Psoas muscle (tissue), 8 donors: ENCODE measurements at places on chromosomes 1 and 21.

GRCh38 chr1:199646761-199647160, 380.7 kb upstream of the NR5A2 start:
- DNase-seq: no peak

DNA sequence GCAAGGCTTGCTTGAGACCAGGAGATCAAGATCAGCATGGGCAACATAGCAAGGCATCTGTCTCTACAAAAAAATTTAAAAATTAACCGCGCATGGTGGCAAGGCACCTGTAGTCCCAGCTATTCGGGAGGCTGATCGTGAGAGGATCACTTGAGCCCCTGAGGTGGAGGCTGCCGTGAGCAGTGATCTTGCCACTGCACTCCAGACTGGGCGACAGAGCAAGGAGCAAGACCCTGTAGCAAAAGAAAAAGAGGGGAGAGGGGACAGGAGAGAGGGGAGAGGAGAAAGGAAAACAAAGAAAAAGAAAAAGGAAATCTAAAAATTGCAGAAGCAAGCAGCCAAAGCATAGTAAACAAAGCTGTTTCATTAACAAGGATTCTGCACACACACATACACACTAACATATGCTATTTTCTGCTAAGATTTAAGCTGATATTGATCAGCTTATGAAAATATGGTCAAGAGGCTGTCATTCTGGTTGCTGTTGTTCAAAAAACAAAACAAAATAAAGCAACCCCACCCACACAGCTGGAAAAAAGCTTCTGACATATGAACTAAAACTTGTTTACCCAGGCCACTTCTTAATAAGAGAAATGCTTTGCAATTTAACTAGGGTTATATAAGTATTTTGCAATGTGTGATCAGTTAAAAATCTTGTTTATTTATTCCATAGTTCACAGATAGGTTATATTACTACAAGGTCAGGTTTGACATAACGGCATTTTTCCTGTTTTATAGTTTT, 1.8 kb downstream of the ARNT start:
- no peak for DNase-seq

- DNase-seq: peak; percentile 58
Measured at GRCh38 chr1:65148548-65149350, 746 bp downstream of the AK4 start.

DNA sequence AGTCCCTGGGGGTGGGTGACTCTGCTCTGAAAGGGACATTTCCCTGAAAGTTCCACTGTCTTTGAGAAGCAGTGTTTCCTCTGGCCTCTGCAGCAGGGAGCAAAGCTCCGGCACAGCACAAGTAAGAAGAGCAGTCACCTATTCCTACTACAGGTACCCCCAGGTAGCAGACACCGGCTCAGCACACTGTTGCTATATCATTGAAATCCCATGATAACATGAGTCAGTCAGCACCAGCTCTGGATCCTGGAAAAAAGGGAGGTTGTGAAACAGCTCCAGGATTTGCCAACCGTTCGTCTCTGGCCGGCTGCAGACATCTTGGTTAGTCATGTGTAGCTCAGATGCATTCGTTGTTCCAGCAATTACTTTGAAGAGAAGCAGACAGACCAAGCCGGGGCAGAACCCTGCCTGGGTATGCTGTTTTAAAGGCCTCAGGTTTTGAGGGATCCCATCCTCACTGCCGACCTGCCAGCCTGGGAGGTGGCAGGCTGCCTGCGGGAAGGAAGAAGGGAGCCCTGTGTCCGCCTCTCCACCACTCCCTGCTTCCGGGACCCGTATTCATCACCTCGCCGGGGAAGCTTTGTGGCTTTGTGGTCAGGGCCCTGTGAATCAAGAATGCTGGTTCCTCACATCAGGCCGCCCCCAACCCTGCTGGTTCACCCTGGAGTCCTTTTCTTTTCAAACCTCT, 139.2 kb downstream of the CLIC6 start:
- DNase-seq: no peak

DNA sequence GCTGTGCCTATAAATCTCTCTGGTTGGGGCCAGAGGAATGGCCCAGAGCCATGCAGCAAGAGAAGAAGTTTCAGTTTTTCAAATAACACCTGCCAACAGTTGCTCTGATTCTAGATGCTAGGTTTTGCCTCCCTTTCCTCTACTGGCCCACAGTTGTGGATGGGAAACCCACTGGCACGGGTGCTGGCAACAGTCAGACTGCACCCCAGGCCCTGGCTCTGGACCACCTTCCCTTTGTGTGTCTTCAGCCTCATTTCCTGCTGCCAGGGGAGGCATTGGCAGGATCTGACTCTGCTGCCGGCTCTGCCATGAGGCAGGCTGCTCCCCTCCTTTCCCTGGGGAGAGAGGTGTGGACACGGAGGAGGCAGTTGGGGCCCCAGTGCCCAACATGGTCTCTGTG, 142.0 kb downstream of the IGSF21 start:
- DNase-seq: no peak

DNA sequence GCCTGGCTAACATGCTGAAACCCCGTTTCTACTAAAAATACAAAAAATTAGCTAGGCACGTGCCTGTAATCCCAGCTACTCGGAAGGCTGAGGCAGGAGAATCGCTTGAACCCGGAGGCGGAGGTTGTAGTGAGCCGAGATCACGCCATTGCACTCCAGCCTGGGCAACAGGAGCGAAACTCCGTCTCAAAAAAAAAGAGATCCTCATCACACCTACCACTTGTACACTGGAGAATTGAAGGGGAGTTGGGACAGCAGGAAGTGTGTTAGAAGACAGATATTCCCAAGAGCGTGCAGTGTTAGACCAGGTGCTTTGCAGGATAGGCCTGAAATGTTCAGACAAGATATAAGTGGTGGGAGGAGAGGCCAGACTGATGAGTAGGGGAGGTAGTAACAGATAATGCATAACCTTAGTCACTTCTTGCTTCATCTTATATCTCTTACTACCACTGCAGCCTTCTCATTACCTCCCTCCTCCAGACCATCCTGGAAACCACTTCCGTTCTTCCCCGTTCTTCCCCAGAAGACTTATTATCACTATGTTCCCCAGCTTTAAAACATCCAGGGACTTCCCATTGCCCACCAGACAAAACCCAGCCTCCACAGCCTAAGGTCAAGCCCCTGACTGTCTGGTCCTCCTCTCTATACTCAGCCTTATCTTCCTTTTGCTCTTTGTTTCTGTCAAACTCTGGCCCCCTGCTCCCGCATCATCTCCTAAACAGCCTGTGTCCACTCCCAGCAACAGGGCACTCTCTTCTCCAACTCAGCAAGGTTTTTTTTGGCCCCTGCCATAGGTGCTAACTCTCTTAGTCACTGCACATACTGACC, 21.3 kb downstream of the FAM20B start:
- no peak for DNase-seq

- peak; percentile 41 for DNase-seq
Measured at GRCh38 chr1:54229281-54229891, 29.4 kb downstream of the MRPL37 start.

DNA sequence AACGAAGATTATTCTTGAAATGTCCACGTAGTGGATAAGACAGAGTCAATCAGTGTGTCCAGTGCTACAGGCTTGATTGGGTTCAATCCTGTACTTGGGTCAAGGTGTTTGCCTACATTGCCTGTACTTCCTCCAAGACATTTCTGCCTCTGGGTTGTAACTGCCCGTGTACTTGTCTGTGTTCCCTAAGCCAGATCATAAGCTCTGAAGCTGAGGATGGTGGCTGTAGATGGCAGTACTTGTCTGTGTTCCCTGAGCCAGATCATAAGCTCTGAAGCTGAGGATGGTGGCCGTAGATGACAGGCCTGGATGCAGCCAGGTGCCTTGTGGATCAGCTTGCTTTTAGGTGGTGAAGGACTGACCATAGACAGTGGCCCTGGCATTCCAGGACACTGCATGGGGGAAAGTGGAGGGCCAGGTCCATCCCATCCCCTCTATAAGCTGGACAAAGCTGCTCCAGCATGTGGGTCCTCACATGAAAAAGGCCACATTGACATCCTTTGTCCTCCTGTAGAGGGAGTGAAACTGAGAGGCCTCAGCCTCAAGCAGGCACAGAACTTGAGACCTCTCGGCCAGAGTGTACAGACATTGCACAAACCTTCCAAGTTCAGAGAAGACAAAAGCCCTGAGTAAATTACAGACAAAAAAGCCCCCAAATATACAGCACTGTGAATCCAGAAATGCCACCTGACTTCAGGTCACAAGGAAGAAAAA, 2.0 kb upstream of the SRM start:
- DNase-seq: no peak
